ENCODE measurements at places on chromosomes 4 and X.

GRCh38 chr4:8547108-8547911 is 32.9 kb upstream of the GPR78 start:
- no peak overlapping the region for H3K4me3 ChIP-seq
- H3K27me3 ChIP-seq = no peaks in the 10 kb centered on the region

GRCh38 chrX:133638285-133638684 is 223.0 kb upstream of the GPC4 start:
- no peaks in the 10 kb centered on the region for H3K27me3 ChIP-seq
- H3K27ac ChIP-seq = no peak overlapping the region
- no peak overlapping the region for H3K4me3 ChIP-seq
- no peak for DNase-seq
- no peaks in the 10 kb centered on the region for H3K36me3 ChIP-seq

- H3K27me3 ChIP-seq = no peaks in the 10 kb centered on the region
- H3K4me3 ChIP-seq = no peak overlapping the region
- H3K36me3 ChIP-seq = no peaks in the 10 kb centered on the region
- no peak for DNase-seq
- no peak overlapping the region for H3K27ac ChIP-seq
- H3K4me1 ChIP-seq = no peaks in the 10 kb centered on the region
These were observed 75.5 kb downstream of the MOSPD2 start for GRCh38 chrX:14948691-14949090.

DNA sequence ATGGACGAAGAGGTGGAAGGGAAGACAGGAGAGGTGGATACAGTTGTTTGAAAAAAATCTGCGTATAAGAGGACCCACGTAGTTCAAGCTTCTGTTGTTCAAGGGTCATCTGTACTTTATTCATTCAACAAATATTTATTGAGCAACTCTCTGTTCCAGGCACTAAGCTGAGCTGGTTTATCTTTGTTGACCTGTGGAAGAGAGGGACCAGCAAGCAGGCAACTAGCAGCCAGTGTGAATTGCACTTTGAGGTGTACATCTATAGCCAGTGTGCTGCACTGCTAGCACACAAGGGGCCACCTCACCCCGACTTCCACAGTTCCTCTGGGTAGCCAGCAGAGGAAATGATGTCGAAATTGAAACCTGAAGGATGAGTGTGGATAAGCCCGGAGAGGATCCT is 191.4 kb downstream of the SOWAHB start:
- H3K4me3 ChIP-seq = no peak overlapping the region
- peaks cover 2% of the 10 kb centered on the region for H3K4me1 ChIP-seq
- no peak overlapping the region for H3K27ac ChIP-seq
- no peak for DNase-seq

GRCh38 chr4:55733932-55734331 is 85.7 kb upstream of the EXOC1L start:
- DNase-seq = no peak
- no peaks in the 10 kb centered on the region for H3K36me3 ChIP-seq
- H3K4me3 ChIP-seq = no peak overlapping the region
